ENCODE measurements at places on chromosomes 2 and 18.

DNA sequence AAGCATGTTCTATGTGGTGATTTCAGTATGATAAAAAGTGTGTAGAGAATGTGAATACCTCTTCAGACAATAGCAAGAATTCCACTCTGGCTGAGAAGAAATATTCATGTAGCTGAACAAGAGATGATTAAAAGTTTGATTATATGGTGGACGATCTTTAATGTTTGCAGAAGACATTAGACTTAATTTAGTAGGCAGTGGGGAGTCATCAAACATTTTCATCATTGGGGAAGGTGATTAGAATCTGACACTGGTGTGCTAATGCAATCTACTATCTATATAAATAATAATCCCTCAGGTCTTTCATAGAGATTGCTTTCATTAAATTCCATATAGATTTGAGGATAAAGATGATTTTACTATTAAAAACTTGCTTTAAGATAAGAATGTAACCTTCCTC lies 761.0 kb downstream of the SOCS6 start:
- no peak for DNase-seq

DNA sequence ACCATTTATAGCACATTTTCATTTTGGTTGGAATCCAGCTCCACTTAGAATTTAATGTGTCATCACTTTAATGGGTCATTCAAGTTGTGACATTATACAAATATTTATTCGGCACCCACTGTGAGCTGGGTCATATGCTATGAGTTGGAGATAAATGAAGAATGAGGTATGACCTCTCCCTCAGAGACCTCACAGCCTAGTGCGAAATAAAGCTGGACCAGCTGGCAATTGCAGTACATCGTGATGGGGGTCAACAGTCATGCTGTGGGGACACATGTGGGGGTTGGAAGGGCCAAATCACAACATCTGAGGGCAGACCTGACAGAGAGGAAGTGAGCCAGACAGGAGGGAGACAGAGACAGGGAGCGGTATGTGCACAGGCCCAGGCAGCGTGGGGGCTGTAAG lies 175.4 kb downstream of the MAIP1 start:
- no peak for DNase-seq

DNA sequence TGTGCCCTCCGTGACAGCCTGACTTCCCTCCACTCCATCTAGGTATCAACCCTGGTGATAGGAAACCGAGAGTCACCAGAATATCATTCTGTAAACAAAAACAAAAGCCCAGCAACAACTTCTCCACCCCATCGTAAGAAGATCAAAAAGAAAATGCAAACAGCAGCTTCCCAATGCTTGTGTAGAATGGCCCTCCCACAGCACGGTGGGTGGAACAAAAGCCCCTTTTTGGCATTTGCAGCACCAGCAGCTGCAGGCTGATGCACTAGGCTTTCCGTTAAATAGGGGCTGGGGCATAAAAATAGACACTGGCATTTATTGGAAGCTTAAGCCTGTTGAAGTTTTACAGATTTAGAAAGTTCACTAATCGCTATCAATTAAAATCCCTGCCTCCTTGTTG lies 513.0 kb downstream of the GALR1 start:
- no peak for DNase-seq

DNA sequence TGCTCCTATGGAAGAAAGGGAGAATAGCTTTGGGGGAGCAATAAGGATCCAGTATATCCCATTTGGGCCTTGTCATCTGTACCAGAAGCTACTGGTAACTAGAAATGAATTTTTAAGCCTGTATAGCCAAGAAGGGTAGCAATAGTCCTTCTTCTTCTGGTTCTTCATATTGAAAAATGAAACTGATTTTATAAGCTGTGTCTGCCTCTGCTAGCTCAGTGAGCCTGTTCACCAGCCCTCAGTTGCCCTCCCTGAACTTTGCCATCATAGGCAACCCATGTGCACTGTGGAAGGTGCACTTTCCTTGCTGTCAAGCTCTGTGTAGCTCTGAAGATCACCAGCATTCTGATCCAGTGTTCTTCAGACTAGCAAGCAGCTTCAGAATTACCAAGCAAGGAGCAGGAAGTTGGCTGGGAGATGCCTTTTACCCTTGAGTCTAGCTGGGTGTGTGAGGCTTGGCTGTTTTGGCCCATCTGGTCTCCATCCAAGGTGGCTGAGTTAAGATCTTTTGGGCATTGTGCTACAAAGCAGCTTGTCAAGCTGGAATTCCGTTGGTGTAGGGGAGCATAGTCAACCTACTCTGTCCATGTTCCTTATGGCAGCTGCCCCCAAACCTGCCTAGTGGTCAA lies 55.8 kb upstream of the MGAT5 start:
- no peak for DNase-seq

DNA sequence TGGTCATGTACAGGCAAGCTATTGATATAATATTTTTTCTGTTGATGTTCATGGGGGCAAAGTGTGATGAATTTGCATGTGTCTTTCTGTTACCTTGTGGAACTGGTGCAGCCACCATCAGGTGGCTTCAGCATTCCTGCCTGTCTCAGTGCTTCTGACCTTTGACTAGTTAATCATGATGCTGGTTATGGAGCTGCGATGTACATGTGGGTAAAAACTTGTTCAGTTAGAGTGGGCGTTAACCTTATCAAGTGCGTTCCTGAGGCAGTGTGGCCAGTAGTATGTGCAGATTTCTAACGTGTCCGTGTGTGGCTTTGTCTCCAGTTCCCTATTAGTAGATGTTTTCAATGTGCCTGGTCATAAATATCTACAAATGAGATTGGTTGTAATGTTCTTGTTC lies 127.4 kb upstream of the ZSWIM2 start:
- no peak for DNase-seq

DNA sequence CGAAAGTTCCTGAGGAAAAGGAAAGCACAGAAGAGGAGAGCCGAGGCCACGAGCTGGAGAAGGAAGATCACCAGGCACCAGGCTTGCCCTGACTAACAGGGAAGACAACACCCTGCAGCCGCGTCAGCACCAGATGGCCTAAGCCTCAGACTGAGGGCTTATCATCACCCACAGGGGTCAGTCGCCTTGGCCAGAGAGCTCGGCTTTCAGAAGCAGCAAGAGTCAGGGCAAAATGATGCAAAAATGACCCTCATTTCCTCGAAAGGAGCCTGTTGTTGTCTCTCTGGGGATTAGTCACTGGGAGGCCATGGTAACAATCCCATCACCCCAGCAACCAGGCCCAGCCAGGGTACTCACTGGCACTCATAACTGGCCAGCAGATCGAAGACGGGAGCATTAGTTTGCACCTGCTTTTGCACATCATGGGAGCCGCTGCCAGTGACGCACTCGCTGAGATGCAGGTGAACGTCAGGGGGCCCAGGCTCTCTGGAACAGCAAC lies 42.7 kb upstream of the ZFP36L2 start:
- no peak for DNase-seq

GRCh38 chr2:42795841-42796301 lies 3.5 kb upstream of the HAAO start:
- DNase-seq: no peak

DNA sequence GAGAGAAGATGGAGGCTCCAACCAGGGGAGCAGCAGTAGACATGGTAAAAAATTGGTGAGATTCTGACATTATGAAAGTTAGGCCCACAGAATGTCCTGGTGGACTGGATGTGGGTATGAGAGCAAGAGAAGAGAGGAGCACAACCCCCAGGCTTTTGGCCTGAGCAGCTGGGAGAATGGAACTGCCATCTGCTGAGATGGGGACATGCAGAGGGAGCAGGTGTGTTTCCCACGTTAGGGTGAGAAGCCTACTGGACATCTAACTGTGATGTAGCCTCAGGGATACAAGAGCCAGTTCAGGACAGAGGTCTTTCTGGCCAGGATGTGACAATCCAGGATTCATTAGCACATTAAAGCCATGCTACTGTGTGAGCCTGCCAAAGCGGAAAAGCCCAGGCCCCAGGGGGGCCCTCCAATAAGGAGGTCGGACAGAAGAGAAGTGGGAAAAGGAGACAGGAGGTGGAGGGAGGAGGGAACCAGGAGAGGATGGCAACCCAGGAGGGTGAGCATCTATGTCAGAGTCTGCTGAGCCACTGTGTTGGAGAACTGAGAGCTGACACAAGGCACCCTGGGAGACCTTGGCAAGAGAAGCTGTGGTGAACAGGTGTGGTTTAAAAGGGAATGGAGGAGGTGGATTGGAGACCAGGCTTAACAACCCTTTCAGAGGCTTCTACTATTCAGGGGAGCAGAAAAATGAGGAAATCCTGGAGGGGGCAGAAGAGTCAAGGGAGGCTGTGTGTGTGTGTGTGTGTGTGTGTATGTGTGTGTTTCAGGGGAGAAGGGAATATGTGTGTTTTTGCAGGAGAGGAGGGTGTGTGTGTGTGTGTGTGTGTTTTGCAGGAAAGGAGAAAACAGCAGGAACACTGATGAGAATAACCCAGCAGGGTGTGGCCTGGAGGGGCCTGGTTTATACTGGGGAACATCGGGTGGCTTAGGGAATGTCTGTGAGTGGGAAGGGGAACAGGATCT lies 10.5 kb downstream of the CYB5A start:
- DNase-seq: no peak

GRCh38 chr2:12083081-12083581 lies 336.7 kb downstream of the LPIN1 start:
- DNase-seq: no peak

DNA sequence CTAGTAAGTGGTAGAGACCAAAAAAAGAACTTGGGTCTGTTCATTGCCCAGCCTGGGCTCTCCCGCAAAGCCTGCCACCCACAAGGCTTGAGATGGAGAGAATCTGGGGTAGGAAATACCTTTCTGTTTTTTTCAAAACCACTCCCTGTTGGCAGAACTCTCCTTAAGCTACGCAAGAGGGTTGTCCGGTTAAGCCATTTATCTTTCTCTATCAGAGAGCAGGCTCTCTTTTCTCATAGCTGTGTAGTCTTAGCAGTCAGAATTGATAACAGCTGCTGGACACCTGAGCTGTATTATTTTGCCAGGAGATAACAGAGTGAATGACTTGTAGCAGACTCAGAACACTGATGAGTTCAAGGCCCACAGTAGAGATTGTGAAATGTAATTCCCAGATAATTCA lies 1088.1 kb downstream of the TSN start:
- DNase-seq: no peak

GRCh38 chr2:26782876-26783704 lies 2.8 kb upstream of the CENPA start:
- DNase-seq: no peak

DNA sequence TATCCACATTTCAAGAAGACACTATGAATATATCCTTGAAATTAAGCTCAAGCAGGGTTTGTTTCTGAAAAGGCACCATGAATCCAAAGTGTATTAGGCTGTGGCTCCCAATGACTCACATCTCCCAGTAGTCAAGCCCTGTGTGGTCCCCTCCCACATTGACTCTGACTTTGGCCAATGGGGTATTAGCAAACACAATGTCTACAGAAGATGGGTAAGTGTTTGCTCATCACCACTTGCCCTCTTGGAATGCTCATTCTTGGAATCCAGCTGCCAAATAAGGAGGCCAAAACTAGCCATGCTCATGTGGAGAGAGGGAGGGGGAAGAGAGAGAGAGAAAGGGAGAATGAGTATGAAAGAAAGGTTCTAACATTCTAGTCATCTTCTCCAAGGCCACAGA lies 490.0 kb downstream of the TXNL1 start:
- no peak for DNase-seq

DNA sequence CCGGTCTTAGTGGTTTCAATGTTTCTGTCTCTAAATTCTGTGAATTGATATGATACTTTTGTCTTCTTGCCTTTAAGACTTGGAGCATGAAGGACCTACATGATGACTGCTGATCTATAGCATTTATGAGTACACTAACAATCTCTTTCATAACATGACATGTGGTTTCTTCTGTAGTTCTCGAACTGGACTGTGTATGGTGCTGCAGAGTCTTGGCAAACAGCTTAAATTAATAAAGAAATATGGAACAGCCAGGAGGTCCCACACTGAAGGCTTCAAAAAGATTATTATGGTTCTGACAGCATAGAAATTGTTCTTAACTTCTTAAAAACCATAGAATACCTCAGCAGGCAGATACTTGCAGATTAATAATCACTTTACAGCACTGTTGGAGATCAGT lies 145.0 kb downstream of the DCC start:
- DNase-seq: no peak

- DNase-seq: no peak
These were observed 14.5 kb upstream of the ZBTB14 start for GRCh38 chr18:5309888-5310470.

- DNase-seq: no peak
These were observed 7.3 kb upstream of the ASIC4 start for GRCh38 chr2:219506802-219507526.
